ENCODE measurements at places on chromosomes 7 and 10.

GRCh38 chr7:86953219-86953618, 106.2 kb downstream of the ELAPOR2 start:
- DNase-seq = no peak

- DNase-seq = no peak
These were observed 146.2 kb downstream of the ARHGAP22 start for GRCh38 chr10:48458662-48459048.

DNA sequence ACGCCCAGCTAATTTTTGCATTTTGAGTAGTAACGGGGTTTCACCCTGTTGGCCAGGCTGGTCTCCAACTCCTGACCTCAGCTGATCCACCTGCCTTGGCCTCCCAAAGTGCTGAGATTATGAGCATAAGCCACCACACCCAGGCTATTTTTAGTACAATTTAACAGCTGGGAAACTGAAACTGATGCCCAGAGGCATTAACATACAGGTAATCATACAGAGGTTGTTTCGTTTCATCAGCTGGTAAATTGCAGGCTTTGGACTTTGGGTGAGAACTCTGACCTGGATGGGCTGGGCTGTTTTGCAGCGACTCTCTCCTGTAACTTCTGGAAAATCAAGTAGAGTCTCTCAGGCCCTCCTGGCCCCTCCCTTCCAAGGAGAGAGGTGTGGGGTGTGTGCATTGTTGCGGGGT, 6.2 kb upstream of the ACHE start:
- no peak for DNase-seq

GRCh38 chr10:133125901-133126300, 34.1 kb upstream of the KNDC1 start:
- DNase-seq = no peak

- no peak for DNase-seq
These were observed 123.3 kb downstream of the CDH23 start for GRCh38 chr10:71520042-71520441.

- DNase-seq = no peak
These were observed 28.7 kb downstream of the GIMAP8 start for GRCh38 chr7:150479023-150479716.

GRCh38 chr10:61937631-61938351, 36.3 kb downstream of the ARID5B start:
- DNase-seq = no peak

DNA sequence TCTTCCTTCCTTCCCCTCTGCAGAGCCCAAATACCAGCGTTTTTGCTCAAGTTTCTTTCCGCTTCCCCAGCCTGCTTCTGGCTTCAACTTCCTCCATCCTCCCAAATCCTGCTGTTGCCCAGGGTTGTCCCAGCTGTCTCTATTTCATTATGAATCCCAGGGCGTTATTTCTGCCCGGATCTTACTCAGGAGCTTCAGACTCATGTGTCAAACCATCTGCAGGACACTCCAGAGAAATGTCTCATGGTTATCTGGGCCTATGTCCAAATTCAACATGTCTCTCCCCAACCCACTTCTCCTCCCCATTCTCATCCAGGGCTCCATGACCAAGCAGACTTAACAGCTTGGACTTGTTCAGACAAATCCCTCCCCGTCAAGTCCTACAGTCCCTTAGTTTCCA, 15.6 kb downstream of the ARHGAP22 start:
- peak; percentile 12 for DNase-seq

GRCh38 chr10:95363303-95363912, 72.6 kb upstream of the PDLIM1 start:
- peak; percentile 57 for DNase-seq

DNA sequence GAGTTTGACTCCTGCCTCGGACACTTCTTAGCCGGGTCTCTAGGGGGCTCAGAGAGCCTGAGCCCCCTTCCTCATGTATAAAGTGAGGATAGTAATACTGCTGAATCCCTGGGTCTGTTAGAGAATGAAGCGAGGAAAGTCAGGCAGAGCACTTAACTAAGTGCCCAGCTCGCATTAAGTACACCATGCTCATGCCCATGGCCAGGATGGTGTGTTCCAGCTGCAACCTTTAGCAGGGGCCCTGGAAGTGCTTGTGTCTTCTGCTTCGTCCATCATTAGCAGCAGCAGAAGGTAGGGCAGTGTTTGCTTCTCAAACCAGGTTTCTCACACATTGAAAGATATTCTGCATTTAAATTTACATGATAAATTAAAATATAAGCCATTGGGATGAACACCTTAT, 27.3 kb upstream of the WDFY4 start:
- no peak for DNase-seq

DNA sequence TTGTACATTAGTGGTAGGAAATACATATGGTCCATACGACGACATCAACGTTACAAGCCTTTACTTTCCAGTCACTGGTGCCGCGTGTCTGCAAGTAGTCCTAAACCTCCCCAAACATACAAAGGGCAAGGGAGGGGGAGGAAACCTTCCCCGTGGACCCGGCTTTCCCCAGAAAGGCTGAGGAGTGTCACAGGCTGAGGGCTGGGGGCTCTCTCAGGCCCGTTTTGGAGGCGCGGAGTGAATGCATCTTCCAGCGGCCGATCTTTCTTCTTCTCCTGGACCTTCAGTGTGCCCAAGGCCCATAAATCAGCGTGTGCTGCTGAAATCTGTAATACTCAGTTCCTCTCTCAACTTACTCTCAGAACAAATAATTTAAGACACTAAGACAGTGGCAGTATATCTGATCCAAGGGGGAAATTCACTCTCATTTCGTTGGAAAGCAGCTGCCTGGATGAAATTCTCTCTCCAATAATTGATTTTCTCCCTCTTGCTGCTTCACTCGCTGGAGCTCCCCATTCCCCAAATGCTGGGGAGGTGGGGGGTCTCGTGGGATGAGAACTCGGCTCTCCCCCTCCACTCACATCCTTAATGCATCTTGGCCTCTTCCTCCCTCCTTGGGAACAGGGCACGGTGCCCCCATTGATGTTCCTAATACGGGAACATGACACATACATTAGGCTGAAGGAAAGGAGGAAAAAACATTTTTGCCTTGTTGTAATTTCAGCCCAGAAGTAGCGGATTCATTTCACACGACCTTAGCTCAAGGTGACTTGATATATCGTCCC, 126.1 kb downstream of the ADARB2 start:
- no peak for DNase-seq

DNA sequence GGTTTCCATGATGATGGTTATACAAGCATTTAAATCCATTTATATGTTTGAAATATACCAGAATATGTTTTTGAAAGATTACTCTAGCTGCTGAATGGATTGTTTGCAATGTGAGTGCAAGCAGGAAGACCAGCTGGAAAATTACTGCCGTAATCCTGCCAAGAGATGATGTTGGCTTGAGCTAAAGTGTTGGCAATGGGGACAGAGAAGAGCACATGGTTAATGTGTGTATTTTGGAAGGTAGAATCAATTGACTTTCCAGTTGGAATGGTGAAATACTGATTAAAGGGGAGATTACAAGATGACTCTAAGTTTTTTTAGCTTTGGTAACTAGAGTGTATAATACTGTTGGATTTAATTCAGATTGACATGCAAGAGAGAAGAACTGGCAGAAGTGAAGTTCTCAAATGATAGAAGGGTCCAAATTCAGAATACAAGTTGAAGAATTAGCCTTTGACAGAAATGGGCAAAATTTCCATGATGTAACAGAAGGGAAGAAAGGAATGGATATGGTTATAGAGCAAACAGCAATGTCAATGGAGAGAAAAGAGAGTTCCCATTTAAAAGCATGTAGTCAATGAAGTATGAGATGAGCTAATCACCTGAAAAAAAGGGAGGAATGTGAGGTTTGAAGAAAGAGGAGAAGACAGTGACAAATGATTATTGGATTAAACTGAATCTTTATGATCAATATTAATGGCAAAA, 422.0 kb downstream of the CDC14C start:
- DNase-seq = no peak

GRCh38 chr10:73932620-73933112, 21.7 kb downstream of the PLAU start:
- no peak for DNase-seq

- no peak for DNase-seq
These were observed 33.4 kb downstream of the XPNPEP1 start for GRCh38 chr10:109889867-109890266.

DNA sequence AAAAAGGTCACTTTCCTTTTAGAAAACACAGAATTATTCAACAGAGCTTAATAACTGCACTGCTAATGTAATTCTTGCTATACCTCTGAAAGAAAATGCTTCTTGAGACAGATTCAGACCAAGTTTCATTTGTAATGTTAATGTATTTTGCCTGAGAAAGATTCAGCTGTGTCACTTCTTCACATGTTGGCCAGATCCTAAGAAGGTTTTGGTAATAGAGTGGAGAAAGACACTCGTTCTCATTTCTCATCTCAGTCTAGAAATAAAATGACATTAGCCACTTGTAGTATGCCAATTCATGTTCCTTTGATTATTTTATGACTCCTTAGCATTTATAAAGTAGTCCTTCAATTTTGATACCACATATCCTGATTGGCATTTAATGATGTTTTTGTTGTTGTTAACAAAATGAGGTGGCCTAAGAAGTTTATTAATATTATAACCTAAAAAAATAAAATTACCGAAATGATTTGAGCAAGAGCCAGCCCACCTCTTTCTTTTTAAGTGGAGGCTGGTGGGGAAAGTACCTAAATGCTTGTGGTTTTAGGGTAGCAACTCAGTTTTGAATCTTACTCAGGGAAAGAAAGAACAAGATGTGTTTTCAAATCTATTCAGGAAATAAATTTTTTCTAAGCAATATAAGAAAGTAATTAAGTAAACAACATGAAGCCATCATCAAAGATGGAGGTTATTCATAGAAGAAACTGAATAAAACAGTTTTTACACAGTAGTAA, 16.4 kb upstream of the ELAPOR2 start:
- DNase-seq = no peak

DNA sequence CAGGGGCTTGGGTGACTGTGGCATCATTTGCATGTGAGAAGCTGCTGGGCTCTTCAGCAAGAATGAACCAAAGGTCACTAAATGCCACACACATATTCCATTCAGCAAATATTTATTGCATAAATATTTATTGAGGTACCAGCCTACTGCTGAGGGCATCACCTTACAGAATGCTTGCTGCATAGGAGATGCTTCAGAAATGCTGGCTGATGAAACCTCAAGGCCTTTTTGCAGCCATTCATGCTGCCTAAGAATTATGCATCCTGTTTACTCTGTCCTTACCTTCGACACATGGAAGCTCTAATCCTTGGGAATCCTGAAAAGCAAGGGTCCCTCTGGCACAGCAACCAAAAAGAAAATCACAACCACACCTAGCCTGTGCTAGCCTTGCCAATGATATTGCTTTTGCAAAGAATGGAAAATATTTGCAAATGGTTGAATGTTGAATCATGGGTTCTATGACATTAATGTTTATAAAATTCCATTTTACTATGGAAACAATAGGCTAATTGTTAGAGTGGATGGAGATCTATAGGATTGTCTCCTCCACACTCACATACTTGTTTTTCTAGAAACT, 79.6 kb downstream of the PCGF5 start:
- DNase-seq = no peak

GRCh38 chr10:99422529-99423096, 7.8 kb downstream of the GOT1 start:
- DNase-seq = no peak

DNA sequence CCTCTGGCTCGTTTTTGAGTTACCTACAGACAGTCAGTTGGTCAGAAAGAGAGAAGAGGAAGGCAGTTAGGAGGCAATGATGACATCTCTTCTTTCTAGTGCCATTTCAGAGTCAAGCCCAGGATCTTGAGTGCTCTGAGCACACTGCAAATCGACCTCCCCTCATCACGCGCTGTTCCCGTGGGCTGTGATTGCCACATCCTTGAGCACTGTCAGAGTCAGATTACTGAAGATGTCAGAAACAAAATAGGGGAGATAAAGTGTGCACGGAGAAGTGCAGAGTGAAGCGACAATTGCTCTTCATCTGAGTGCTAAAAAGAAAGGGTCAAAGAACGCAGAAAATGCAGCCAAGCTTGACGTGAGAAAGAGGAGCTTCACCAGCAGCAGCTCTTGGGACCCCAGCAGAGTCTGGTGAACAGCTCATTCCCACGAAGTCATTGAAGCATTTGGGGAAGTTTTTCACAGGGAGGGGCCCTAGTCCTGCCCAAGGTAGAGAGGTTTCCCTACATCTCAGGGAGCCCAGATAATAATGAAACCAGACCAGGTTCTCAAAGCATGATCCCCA, 661.7 kb upstream of the AUTS2 start:
- DNase-seq = no peak

DNA sequence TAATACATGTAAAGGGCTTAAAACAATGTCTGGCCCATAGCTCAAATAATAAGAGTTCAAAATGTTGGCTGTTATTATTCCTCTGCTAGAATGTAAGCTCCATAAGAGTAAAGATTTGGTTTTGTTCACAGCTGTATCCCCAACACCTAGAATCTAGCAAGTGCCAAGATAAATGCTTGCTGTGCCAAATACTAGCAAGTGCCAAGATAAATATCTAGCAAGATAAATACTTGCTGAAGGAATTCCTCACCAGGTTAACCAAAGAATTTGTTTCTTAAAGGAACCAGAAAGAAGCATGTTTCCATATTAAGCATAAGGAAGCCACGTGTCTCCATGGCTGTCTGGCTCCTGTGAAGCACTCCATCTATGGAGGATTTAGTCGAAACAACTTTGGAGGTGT, 235.2 kb upstream of the SP4 start:
- DNase-seq = no peak

GRCh38 chr7:135201350-135201749, 10.0 kb downstream of the WDR91 start:
- no peak for DNase-seq

DNA sequence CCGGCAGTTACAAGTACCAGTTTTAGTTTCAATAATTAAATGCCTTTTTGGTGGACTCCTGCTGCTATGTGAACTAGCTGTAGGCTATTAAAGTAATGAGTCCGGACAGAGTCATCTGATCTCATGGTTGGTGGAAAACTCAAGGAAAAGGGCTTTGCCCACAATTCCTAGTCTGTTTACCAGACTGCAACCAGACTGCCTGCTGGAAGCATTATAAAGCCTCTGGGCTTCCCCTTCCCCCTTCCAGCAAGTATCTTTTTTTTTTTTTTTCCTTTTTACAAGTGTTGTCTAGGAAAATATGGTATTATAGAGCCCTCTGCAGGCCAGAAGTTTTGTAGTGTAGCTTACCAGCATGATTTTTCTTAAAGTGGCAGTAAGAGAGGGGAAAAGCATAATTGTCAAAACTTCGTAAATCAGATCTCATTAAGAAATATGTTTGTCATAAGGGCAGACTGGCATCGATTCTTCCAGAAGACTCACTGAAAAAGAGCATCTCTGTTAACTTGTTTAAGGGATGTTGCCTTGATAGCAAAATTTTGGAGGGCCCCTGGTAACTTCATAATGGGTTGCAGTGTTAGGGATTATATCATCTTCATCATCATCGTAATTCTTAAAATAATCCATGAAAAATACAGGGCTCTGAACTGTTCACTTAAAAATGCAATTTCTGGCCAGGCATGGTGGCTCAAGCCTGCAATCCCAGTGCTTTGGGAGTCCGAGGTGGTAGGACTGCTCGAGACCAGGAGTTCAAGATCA, 181.3 kb downstream of the TAX1BP1 start:
- peak; percentile 91 for DNase-seq

GRCh38 chr10:123165445-123166072, 11.4 kb downstream of the BUB3 start:
- DNase-seq = peak; percentile 20

- no peak for DNase-seq
These were observed 26.8 kb downstream of the VSIR start for GRCh38 chr10:71746344-71747037.
